ENCODE measurements at places on chromosomes 4 and X. TPM values are rescaled to one million over a fixed set of nuclear protein-coding genes. Genes with fewer than 3 reads are reported as not detected.

The MAGEA10 gene
- not detected for total RNA-seq

DNA sequence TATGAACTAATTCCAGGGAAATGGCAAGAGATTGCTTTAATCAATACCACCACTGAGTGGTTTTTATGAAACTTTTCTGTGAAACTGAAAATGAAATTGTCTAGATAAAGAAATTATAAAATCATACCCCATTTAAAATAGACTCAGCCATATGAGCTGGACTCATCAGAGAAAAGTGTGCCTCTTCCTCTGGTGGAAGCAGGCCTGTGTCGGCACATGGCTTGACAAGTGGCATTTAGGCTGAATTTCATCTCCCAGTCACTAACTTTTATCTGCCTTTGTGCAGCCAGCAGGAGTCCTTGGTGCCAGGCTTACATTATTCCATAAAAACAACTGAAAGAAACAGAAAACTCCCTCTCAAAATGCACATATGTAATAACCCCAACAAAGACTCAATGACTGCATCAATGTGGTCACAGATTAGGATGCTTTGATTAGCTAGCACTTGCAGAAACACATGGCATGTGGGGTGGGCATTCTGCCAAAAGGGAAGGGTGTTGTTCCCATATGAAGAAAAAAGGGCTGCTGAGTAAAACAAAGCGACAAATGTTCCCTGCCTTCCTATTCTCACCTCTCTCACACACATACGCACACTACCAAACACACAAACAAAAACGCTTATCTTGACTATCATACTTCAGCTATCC lies 232.3 kb downstream of the PABPC4L start:
- no peak for DNase-seq

The CFAP47 gene
- not detected for total RNA-seq

- no peak for DNase-seq
These were observed 759 bp upstream of the TBC1D1 start for GRCh38 chr4:37889849-37890800.

- DNase-seq: no peak
These were observed 610.4 kb upstream of the BOD1L1 start for GRCh38 chr4:14237911-14238310.

DNA sequence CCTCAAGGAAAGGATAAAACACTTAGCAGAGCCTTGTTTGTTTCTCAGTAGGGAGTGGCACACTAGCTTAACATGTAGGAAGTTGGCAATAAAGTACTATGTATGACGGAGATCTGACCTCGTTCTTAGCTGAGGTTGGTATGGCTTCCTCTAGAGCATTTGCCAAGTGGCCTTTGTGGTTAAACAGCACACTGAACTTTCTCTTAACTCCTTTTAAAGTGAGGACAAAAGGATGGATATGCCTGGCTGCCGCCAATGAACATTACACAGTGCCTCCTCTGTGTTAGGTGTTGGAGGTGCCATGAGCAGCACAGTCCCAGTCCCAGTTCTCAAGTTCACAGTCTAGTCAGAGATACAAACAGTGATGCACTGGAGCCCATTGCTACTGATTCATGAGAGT lies 54.4 kb downstream of the VGLL1 start:
- no peak for DNase-seq

DNA sequence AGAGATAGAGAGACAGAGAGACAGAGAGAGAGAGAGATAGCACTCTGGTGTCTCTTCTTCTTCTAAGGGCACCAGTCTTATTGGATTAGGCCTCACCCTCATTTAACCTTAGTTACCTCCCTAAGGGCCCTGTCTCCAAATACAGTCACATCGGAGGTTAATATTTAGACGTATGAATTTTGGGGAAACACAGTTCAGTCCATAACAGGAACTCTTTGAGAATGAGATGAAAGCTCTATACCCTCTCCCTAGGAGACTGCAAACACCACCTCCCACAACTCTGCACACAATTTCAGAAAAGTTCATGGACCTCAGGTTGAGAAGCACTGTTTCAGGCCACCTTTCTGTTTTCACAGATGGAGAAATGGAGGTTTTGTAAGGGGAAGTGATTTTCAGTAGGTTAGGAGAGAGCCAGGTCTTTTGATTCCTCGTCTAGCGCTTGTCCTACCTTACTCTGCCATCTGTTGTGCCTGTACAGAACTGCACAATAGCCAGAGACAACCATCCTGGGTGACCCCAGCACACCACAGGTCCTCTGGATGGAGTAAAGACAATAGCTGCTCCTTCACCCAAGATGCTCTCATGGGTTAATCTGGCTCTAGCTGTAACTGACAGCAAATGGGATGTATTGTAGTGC lies 16.9 kb upstream of the LOC101059915 start:
- DNase-seq: no peak

The SSX2B gene
- total RNA-seq: not detected

The PRDM8 gene
- total RNA-seq: 0.07 TPM

The SMIM31 gene
- total RNA-seq: not detected

GRCh38 chr4:168411318-168412150 lies 68.8 kb downstream of the DDX60L start:
- DNase-seq: no peak

GRCh38 chr4:139685180-139685579 lies 19.6 kb downstream of the MGST2 start:
- no peak for DNase-seq

GRCh38 chr4:123390846-123391456 lies 5.6 kb upstream of the SPRY1 start:
- DNase-seq: no peak

DNA sequence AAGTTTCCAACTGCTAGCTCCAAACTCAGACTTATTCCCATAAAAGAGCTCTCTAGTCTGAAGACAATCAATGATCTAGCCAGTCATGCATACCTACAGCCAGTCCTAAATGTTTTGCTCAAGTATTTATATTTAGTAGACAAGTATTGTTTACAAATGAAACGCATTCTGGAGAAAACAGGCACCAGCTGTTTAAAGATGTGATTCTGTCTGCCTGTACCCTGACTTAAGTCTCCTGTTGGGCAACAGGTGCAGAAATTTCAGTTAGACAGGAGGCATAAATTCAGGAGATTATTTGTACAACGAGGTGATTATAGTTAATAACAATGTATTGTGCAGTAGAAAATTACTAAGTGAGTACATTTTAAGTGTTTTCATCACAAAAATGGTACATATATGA lies 28.9 kb downstream of the LNX1 start:
- DNase-seq: no peak

The ALG13 gene
- 53.8 TPM for total RNA-seq

DNA sequence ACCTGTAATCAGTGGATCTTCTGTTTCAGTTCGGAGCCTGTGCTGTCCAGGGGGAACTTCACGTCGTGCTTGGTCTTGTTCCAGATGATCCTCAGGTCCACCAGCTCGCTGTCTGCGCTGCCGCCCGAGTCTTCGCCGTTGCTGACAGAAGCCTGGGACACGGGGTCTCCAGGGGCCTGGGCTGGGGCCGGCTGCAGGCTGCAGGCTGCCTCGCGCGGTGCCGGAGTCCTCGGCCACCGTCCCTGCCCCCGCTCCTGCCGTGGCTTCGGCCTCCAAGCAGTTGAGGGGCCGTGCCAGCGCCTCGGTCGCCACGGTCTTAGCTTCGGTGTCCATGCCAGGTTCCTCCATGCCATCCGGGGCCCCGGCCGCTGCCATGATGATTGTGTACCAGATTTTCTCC lies 37.3 kb upstream of the CCNI start:
- no peak for DNase-seq

The PAGE5 gene
- total RNA-seq: not detected

The PDCL2 gene
- not detected for total RNA-seq

The BEX1 gene
- total RNA-seq: 6.0 TPM

GRCh38 chrX:30795981-30796958 lies 92.8 kb downstream of the TAB3 start:
- no peak for DNase-seq

- no peak for DNase-seq
These were observed 43.0 kb downstream of the C4orf33 start for GRCh38 chr4:129138810-129139496.

The CFAP99 gene
- total RNA-seq: not detected

The PAGE2B gene
- not detected for total RNA-seq

The NONO gene
- total RNA-seq: 341 TPM

DNA sequence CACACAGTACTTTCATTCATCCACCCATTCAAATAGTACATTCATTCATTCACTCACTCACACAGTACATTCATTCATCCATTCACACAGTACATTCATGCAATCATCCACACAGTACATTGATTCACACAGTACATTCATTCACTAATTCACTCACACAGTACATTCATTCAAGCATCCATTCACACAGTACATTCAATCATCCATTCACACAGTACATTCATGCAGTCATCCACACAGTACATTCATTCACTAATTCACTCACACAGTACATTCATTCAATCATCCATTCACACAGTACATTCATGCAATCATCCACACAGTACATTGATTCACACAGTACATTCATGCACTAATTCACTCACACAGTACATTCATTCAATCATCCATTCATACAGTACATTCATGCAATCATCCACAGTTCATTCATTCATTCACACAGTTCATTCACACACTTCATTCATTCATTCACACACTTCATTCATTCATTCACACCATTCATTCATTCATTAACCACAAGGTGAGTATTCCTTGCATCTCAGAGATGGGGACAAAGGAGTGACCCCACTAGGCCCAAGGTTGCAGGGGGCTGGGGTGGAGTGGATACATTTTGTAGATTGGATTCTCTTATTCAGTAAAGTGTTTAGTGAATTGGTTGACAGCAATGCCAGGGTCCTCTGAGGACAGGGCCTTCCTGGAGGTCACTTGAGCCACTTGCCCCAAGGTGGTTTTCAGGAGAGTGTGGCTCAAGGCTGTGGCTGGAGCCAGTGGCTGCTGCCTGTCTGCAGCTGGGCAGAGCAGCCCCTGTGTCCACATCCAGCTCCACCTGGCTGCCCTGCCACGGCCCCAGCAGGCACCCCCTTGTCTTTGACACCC lies 4.3 kb upstream of the SPON2 start:
- no peak for DNase-seq

- DNase-seq: no peak
These were observed 32.1 kb downstream of the TSPAN5 start for GRCh38 chr4:98626350-98626749.

The CABS1 gene
- total RNA-seq: not detected

The AFM gene
- not detected for total RNA-seq

DNA sequence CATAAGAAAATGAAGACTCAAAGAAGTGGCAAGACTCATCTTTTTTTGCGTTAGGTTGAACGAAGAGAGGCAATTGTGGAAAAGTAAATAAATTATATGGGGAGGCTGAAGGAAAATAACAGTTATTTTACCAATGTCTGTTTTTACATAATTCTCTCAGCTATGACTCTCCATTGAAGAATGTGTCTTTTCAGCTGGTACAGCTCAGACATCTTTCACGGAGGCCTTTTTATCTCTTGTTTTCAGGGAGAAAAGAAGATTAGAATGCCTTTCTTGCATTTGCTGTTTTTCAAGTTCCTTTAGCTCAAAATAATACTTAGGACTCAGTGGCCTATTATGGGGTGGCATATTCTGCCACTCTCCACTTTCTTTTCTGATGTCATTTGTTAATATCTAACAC lies 153.0 kb downstream of the ADAM29 start:
- no peak for DNase-seq

All from chondrocyte (in vitro differentiated cells).